ENCODE measurements at places on chromosomes 11 and 22.

DNA sequence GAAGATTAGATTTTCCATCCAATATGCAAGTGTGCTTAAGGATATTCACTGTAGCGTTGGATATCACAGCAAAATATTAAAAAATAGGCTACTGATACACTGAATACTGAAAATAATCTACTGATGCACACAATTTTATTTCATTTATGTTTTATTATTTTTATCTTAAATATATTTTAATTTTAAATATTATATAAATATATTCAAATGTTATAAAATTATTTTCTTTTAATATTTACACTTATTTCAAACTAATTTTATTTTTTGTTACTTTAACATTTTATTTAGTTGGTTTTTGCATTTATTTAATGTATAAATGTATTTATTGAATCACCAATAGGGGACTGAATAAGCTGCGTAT is 12.3 kb downstream of the MMP3 start:
- DNase-seq, result no peak

- no peak for DNase-seq
Measured at GRCh38 chr11:121722431-121723245, 269.9 kb upstream of the SORL1-AS1 start.

DNA sequence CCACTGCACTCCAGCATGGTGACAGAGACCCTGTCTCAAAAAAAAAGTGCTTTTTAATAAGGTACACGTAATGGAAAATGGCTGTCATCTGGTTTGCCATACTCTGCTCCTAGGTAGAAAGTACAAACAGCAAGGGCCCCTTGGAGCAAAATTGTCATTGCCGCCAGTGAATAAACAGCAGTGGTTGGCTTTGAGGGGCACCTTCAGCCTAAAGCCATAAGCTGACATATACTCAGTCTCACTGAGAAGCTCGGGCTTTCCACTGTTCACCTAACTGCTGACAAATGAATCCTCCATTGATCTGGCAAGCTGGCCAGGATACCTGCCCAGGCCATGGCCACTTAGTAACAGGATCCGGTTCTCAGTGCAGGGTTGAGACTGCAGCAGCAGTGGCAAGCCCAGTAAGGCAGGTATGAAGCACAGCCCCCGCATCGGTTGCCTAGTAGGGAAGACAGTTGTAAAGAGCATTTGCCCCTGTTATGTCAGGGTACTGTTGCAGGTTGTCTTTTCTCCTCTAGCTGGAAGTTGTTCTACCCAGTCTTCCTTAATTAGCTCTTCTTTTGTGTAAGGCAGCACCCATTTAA is 38.8 kb downstream of the MARK2 start:
- DNase-seq, result no peak

GRCh38 chr22:32255726-32256125 is 579 bp upstream of the SLC5A4 start:
- no peak for DNase-seq

DNA sequence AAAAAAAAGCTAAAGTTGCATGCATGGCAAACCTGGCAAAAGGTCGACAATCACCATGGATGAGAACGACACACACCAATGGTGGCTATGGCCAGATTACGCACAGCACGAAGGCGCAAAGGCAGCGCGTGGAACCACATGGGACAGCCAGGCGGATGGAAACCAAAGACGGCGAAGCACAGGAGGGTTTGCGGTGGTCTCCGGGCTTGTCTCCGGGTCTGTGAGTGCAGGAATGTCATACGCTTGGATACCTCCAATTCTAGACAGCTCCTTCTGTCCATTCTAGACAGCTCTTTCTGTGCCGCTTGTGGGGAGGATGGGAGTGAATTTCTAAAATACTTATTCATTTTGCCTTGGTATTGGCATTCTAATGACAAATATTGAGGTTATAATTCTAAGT is 685.4 kb downstream of the BRD1 start:
- DNase-seq, result no peak

DNA sequence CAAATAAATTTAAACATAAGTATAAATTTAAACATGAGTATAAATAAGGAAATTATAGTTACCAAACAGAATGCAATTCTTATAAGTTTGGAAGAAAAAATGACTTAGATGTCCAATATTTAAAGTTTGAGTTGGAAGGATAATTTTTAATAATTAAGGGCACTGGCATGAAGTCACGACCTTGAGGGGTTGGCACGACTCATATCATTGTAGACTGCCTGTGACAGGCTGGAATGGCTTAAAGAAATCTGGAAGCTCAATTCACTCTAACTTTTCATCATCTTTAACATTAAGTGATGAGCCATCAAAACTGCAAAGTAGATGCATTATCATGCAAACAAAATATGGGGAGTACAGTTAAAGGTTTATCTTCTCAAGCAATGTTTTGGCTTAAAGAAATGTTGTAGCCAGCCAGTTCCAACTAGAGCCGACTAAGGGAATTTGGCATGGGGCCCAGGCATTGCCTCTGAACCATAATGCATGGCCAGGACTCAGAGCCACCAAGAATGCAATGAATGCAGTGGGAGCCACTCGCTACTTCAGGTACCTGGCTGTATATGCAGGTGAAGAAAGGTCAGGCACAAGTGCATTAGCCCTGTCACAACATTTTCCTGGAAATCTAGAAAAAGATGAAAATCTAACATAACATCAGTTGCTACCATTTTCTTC is 33.4 kb downstream of the PGR start:
- no peak for DNase-seq

GRCh38 chr22:37358917-37359316 is 68.4 kb downstream of the ELFN2 start:
- DNase-seq, result no peak

DNA sequence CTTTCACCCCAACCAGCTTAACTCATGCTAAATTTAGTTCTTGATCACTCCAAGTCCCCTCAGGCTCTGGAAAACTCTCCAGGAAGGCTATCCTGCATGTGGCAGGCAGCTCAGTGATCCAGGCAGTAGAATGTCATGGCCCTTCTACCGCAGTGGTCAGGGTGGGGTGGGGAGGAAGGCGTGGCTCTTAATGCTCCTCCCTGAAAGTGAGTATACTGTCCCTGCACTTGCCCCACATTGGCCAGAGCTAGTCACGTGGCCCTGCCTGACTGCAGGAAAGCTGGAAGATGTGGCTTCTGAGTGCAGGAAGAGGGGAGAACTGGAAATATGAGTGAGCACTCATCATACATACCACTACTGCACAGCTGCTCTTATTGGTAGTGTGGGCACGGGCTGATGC is 102.1 kb downstream of the GRAMD1B start:
- no peak for DNase-seq

GRCh38 chr11:75925785-75926164 is 110.8 kb downstream of the UVRAG start:
- no peak for DNase-seq

DNA sequence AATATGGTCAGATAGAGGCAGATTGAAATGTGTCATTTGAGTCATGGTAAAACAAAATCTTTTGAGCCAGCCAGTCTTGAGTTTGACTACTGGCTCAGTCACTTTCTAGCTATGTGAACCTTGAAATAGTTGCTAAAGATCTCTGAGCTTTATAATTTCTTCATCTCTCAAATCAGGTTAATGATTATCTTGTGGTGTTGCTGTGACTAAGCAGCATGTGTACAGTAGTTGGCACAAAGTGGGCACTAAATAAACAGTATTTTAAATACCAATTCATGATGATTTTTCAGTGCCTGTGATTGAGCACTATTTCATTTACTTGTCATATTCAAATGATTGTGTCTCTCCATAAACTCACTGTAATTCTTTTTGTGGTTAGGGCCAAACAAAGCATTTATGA is 70.8 kb downstream of the RAB38 start:
- no peak for DNase-seq

DNA sequence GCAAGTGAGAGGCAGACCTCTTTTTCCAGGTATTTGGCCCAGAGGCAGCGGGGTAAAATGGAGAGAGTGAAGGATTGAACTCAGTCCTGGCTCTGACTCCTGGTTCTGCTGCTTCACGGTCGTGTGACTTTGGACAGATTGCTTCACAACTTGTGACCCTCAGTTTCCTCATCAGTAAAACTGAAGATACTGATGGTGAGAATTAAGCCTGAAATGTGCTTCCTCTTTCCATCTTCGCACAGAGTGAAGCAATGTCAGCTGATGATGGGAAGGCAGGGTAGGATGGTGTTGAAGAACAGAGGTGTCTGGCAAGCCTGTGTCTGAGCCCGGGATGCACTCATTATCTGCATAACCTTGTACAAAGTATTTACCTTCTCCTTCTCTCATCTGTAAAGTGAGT is 59.0 kb downstream of the UBASH3B start:
- no peak for DNase-seq

DNA sequence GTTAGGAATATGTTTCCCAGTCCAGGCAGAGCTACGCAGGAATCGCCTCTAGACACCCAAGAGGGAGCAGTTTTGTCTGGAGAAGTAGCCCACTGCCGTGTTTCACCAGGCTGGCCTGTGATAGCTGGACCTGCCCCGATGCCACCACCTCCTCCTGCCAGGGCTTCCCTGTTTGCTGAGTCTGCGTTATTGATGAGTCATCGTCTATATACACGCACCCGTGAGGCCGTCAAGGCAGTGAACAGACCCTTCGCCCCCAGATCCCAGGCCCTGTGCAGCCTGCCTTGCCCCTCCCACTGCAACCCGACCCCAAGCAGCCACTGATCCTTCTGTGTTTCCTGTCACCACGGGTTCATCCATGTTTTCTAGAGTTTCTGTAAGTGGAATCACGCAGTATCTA is 141.9 kb downstream of the IGLL1 start:
- no peak for DNase-seq

DNA sequence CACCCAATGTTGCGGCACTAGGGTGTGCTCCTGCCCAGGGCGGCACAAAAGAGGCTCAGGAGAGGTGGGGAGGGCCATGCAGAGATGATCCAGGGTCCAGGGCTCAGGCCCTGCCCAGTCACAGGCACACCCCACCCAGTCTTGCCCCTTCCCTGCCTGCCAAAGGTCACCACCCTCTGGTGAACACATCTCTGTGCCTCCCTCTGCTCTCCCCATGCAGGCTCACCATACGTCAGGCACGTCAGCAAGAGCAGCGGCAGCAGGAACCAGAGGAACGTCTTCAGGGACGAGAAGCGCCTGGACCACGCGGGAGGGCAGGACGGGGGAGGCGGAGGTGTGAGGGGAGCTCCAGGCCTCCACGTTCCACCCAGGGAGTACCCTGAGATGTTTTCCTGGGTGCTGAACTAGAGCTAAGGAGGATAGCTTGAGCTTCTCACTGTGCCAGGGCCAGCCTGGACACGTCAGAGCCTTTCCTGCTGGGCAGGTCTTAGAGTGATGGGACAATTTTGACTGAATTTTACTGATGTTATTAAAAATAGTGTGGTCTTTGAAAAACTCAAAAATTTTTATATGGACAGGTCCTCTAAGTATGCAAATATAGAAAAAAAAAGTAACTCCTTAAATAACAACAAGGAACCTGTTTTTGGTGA is 7.2 kb downstream of the SUN2 start:
- no peak for DNase-seq

- DNase-seq, result no peak
Measured at GRCh38 chr11:128297091-128297651, 290.2 kb downstream of the ETS1 start.

GRCh38 chr11:64764040-64764611 is 4.4 kb upstream of the PYGM start:
- DNase-seq, result peak; percentile 48

DNA sequence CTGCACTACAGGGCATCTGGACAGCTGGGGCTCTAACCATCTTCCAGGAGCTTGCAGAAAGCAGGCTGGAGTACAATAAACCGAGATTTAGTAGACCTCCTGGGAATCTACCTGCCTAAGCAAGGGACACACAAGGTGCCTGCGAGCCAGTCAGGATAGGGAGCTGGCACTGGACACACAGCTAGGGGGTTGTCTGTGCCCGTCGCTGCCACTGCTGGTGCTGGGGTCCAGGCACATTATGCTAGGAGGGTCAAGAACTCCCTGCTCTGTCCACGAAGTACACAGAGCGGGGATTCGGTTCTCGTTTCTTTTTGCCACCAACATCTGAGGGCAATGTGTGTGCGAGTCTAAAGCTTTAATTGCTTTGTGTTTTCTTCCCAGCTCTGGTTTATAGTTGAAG is 4.2 kb downstream of the RIC8A start:
- no peak for DNase-seq

DNA sequence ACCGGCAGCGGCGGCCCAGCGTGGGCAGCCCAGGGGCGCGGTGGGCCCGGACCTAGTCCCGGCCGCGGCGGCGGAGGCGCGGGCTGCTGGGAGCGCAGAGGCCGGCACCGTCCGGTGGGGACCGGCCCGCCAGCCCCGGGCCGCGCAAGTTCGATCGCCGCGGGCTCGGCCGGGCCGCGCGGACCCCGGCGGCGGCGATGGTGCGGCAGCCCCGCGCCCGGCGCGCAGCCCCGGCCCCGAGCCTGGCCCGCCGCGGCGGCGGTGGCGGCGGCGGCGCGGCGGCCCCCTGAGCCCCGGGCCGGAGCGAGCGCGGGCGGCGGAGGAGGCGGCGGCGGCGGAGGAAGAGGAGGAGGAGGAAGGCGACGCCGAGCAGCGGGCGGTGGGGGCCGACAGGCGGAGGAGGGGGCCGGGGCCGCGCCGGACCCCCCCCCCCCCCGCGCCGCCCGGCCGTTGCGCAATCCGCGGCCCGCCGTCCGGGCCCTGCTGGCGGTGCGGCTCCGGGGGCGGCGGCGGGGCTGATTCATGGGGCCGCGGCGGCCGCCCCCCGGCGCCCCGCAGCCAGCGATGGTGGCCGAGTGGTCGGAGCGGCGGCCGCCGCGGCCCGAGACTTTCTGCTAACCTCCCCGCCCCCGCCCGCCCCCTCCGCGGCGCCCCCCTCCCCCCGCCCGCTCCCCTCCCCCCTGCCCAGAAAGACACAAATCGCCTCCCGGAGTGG is 1251.9 kb downstream of the BRD1 start:
- DNase-seq, result no peak

DNA sequence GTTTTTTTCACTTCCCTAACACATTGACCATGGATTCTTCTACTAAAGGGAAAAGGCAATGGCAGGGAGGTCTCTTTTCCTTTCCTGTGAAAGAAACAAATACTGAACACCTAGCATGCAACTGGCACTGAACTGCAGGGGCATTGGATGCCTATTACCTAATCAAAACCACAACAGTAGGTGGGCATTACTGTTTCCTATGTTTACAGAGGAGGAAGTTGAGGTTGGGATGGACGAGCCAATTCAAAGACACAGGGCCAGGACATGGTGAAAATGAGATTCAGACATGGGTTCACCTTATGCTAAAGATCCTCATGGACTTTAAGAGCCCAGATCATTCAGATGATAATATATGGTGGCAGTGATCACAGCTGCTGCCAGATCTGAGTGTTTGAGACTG is 407.0 kb downstream of the MIAT start:
- no peak for DNase-seq

- DNase-seq, result no peak
Measured at GRCh38 chr22:28873183-28873963, 10.0 kb upstream of the ZNRF3 start.

GRCh38 chr11:69443138-69443967 is 38.1 kb upstream of the LINC01488 start:
- DNase-seq, result peak; percentile 65

DNA sequence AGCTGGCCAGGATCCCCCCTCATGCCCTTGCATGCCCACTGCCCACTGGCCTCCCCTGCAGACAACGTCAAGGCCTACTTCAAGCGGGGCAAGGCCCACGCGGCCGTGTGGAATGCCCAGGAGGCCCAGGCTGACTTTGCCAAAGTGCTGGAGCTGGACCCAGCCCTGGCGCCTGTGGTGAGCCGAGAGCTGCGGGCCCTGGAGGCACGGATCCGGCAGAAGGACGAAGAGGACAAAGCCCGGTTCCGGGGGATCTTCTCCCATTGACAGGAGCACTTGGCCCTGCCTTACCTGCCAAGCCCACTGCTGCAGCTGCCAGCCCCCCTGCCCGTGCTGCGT is 7.9 kb downstream of the AIP start:
- no peak for DNase-seq
